ENCODE measurements at places on chromosomes 12 and 14.

DNA sequence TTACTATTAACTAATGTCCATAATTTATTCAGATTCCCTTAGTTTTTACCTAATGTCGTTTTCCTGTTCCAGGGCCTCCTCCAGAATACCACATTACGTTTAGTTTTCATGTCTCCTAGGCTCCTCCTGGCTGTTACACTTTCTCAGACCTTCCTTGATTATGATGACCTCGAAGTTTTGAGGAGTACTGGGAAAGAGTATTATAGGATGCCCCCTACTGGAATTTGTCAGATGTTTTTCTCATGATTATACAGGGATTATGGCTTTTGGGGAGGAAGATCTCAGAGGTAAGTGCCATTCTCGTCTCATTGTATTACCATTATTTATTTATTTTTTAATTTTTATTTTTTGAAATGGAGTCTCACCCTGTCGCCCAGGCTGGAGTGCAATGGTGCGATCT is 17.7 kb upstream of the C1S start:
- no peak for DNase-seq

GRCh38 chr12:39798429-39798828 is 178.8 kb upstream of the ABCD2 start:
- no peak for DNase-seq

- DNase-seq, result no peak
These were observed 211.4 kb upstream of the ABCD2 start for GRCh38 chr12:39830852-39831520.

DNA sequence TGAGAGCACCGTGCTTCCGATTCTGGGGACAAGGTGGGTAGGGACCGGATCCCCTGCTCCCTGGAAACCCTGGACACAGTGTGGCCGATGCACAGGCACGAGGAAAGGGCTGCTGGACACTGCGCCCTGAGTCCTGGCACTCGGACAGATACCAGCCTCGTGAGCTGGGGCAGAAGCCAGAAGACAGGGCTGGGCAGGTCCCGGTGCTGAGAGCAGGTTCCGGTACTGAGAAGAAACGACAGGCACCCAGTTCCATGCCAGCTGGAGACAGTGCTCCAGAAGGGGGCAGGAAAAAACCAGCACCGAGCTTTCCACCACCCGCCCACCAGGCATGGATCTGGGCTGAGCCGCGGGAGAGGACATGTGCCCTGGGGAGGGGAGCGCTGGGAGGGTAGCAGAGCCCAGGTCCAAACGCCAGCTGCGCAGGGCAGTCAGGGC is 6.5 kb downstream of the XRCC3 start:
- DNase-seq, result no peak

DNA sequence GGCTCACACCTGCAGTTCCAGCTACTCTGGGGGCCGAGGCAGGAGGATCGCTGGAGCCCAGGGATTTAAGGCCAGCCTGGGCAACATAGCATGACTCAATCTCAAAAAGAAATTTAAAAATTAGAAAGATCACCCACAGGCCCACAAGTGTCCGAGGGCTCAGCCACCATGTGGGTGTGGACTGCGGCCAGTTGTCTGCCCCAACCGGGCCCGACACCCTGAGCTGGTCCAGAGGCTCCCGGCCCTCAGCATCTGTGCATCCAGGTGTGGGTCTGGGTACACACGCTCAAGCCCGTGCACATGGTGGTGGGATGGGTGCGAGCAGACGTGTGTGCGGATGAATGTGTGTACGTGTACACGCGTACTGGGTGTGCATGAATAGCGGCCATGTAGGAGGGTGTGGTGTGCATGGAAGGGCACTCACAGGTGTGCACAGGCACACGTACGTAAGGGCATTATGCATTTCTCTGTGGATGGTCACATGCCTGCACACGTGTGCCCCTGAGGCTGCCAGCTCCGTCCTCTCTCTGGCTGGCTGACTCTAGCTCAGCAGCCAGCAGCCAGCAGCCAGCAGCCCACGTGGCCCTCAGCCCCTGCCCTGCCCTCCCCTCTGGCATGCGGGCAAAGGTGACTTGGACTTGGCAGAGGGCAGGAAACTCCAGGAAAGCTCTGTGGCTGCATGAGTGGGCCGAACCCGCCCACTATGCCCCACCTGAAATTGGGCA is 23.3 kb upstream of the NUDT14 start:
- DNase-seq, result no peak

DNA sequence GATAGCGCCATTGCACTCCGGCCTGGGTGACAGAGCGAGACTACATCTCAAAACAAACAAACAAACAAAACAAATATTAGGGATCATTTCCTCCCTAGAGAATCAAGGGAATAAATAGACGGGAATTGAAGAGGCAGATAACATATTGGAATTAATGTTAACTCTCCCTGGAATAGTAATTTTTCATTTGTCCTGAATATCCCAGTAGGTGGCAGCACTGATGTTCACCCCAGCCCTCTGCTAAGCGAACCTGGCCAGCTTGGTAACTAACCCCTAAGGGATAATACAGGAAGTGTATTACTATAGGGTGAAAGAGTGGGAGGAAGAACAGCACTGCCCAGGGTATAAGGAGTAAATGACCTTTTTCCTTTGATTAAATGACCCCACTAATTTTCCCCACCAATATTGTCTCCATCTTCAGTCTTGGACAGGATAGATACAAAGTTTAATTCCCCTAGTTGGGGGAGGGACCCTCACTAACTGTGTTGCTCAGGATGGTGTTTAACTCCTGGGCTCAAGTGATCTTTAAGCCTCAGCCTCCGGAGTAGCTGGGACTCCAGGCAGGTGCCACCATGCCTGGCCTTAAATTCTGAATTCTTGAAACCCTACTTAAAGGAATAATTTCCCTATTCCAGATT is 40.5 kb downstream of the SLC2A14 start:
- DNase-seq, result peak; percentile 4

DNA sequence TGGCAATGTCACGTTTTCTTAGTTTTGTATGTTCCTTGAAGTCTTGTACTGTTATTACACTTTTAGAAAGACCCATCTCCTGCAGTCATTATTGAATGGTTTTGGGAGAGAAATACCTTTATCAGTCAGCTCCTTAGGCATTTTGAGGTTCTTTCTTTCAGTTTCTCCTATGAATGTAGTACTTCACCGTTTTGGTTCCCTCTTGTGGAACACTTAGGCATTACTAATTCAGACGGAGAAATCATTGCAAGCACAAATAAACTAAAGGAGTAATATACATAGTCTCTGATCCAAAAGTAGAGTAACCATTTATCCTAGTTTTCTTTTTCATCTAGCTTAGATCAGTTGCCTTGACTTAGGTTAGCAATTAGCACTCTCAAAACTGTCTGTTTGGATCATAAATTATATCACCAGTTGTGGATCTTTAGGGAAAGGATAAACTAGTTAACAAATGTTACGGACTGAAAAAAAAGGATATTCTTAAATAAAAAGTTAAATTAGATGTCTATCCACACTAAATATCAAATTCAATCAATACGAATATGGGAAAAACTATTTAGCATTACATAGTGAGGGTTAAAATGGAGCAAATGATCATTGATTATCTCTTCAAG is 1538.3 kb upstream of the SEL1L start:
- no peak for DNase-seq

- DNase-seq, result no peak
These were observed 16.0 kb upstream of the RNASE10 start for GRCh38 chr14:20489093-20489994.

DNA sequence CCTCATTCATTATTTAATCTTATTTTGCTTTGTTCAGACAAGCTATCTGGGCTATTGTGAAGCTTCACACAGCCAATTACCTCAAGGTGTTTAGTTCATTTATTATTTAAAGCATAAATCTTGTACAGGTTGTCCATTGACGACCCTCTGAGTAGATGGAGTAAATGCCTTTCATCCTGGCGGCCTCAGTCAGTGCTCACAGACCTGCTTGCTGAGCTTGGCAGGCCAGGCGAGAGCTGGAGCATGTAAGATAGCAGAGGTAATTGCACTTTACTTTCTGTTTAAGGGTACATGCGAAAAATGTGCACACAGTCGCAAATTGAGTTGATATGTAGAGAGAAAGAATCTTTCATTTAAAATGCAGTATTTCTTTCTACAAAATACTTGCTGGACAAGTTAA is 224.4 kb downstream of the NPAS3 start:
- DNase-seq, result no peak

DNA sequence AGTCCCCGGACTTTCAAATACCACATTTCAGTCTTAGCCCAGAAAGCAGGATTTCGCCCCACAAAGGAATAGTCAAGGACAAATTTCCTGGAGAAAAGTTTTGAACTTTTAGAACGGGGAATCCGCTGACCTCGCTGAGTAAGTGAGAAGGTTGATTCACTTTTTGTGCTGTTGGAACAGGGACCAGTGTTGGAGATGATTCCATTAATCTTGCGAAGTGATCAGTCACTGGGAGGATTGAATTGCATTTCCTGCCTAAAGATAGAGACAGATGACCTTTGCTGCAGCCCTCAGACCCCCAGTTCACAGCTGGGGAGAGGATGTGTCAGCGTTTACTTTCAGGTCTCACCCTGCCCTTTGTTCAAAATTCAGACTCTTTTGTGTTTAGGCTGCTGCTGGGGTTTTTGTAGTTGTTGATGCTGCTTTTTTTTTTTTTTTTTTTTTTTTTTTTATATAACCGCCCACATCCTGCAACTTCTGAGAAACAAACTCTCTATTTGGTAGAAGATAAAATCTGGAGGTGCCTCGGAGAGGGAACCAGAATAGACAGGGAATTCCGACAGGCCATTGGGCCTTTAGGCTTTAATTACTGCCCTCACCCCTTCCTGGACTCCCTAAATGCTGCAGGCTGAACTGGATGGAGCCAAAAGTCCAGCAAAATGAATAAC is 9.8 kb upstream of the KDM2B start:
- DNase-seq, result no peak

GRCh38 chr12:14975457-14975856 is 2.6 kb downstream of the PDE6H start:
- no peak for DNase-seq

DNA sequence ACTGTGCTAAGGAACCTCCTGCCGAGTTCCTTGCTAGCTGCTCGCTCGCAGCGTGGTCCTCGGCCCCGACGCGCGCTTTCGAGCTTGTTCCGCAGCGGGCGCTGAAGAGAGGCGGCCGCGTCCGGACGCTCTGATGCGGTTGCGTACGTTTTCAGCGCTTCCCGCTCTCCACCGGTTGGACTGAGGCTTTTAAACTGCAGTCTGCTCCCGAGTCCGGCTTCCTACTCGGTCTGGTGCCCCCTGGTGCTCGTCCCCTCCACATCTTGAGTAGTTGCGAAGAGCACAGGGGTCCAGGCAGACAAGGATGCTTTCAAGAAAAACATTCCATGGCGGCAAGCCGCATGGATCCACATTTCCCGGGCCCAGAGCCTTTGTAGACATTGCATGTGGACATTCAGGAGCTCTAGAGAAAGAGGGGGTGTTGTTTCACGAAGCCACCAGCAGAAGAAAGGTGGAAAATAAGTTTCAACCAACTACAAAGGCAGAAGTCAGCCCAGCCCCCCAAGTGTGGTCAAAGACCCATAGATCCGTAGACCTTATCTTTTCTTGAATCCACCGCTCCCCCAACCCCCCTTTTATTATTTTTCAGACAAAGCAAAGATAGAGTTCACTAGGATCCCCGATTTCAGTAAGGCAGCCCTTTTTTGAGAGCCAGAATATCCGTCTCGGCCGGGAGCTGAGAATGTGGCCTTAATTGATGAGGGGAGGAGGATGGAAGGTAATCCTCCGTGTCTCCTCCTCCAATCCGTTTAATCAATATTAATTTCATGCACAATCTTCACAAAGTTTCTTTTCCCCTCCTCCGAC is 984 bp upstream of the WNK1 start:
- DNase-seq, result peak; percentile 81

- DNase-seq, result no peak
These were observed 261.7 kb downstream of the LRFN5 start for GRCh38 chr14:41868396-41868795.

GRCh38 chr12:38850461-38850860 is 54.9 kb downstream of the CPNE8 start:
- no peak for DNase-seq

DNA sequence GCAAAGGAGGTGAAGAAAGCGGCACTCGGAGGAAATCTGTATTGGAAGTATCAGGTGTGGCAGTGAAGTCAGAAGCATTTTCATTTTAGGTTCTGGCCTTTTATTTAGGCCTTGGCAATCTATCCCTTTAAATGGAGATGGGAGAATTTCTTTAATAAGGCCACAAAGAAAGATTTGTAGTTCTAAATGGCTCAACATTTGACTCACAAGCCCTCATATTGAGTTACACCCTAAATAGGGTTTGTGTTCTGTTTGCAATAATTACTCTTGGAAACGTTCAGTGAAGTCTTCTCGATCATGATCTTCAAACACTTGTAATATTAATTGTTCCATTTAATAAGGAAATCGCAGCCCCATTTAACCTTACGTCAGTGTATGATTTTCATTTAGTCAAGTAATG is 25.3 kb upstream of the TMEM260 start:
- no peak for DNase-seq

GRCh38 chr14:103133210-103134140 is 10.2 kb downstream of the TNFAIP2 start:
- DNase-seq, result no peak

DNA sequence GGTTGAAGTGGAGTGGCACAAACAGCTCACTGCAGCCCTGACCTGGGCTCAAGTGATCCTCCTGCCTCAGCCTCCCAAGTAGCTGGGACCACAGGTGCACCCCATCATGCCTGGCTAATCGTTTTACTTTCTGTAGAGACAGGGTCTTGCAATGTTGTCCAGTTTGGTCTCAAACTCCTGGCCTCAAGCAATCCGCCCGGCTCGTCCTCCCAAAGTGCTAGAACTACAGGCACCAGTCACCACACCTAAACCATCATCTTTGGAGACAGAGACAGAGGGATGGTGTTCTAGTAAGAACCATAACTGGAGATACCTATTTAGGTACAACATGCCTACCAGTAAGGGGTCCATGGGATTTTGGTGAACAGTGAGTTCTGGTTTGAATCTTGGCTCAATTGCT is 2.5 kb upstream of the DDX23 start:
- DNase-seq, result no peak

GRCh38 chr14:100305324-100306100 is 732 bp downstream of the SLC25A29 start:
- DNase-seq, result no peak

DNA sequence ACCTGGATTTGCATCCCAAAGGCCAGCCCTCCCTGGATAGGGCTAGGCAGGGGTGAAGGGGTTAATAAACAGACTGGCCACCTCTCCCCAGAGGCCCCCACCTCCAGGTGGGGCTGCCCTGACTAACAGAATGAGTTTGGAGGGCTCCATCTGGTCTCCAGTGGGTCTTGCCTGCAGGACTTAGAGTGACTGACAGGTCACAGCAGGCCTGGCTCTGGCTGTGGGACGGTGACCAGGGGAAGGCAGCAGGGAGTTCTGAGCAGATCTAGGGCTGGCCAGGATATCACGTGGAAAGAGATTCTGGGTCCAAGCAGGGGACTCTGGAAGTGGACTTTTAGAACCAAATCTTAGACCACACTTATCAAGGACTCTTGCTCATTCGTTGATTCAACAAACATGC is 40.9 kb upstream of the LHX5 start:
- DNase-seq, result no peak

All from AG09309 (cell line).